ENCODE measurements at places on chromosomes 3 and 15.

GRCh38 chr3:26614006-26614685 is 8.4 kb upstream of the LRRC3B start:
- no peak for DNase-seq

DNA sequence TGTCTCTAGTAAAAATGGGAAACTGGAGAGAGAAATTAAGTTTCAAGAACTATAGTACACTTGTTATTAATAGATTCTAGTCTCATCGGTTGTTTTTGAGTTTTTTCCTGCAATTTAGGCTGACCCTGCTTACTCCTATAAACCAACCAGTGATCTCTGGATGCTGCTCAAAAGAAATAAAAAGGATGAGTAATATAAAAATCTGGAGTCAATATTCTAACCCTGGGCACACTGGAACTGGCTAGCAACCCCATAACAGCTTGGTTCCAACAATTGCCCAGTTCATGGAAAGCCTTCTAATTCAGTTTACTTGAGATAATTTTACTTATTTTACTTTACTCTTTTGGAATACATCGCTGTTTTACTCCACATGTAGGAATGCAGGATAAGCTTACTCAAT is 211.6 kb downstream of the GBE1 start:
- no peak for DNase-seq

DNA sequence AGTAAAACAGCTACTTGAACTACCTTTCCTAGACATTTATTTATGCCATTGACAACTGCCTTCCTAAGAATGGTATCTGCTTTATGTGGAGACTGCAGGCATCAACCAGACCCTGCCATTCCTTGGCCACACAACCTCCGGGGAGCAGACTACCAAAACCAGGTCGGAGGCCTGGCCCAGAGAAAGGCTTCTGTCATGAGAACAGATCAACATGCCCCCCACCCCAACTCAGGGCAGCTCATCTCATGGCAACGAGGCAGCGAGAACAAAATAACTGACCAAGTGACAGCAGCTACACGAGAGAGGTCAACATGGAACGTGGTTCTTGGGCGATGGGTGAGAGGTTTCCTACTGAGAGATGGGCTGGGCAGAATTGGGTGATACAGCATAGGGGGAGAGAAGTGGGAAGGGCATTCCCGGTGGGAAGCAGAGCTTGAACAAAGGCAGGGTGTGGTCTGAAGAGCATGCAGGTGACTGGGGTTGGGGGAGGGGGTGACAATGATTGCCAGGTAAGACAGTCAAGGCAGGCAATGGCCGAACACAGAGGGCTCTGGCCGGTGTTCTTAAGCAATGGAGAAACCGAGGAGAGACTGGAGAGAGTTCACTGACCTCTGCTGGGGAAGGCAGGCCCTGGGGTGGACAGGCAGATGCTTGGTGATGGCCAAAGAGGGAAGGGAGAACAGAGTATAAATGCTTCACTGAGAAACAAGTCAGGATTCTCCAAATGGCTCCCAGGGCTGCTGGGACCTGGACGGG is 33.9 kb downstream of the CCDC12 start:
- no peak for DNase-seq

DNA sequence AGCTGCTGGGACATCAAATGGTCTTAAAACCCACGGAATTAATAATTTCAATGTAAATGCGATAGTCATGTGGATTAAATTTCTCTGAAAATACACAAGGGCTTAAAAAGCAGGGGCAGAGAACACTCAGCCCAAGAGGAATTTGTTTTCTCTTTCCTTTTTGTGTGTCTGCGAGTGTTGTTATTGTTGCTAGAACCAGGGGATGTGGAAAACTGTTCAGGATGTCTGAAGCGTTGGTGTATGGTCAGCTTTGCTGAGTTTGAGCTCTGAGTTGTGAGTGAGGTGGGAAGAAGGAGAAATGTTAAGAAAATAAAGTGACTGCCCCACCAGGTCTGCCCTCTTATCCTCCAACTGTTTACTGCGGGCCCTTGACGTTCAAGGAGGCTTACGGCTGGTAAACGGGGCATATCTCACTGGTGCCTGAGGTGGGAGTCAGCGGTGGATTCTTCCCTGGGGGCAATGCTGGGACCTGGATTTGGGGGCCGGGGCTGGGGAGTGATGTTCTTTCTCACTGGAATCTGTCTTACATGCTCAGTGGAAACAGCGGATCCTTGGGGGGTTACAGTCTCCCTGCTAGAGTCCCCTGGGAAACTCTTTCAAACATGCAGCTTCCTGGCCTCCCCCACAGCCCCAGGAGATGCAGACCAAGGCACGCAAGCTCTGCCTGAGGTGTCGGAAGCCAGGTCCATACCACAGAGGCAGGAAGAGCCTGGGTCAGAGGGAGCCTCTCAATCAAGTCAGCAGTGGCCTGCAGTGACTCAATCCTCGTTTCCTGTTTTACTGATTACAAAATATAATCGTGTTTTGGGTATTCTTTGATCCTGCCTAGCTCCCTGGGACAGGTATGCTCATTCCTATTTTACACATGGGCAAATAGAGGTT is 41.8 kb downstream of the ITGA11 start:
- DNase-seq: no peak

GRCh38 chr3:173876476-173876875 is 478.9 kb downstream of the NLGN1 start:
- DNase-seq: no peak

- no peak for DNase-seq
Measured at GRCh38 chr3:138347960-138348753, at the start of gene MRAS. MRAS (plus strand) TSS chr3:138348579; CDS start chr3:138372884, 24,305 bp downstream.

- no peak for DNase-seq
Measured at GRCh38 chr3:39100500-39100886, 6.9 kb downstream of the GORASP1 start.

- DNase-seq: no peak
Measured at GRCh38 chr3:94011233-94011711, 17.1 kb downstream of the STX19 start.

- DNase-seq: no peak
Measured at GRCh38 chr3:45987368-45988291, 8.0 kb downstream of the FYCO1 start.

- no peak for DNase-seq
Measured at GRCh38 chr15:60939389-60939788, 289.7 kb downstream of the RORA start.

DNA sequence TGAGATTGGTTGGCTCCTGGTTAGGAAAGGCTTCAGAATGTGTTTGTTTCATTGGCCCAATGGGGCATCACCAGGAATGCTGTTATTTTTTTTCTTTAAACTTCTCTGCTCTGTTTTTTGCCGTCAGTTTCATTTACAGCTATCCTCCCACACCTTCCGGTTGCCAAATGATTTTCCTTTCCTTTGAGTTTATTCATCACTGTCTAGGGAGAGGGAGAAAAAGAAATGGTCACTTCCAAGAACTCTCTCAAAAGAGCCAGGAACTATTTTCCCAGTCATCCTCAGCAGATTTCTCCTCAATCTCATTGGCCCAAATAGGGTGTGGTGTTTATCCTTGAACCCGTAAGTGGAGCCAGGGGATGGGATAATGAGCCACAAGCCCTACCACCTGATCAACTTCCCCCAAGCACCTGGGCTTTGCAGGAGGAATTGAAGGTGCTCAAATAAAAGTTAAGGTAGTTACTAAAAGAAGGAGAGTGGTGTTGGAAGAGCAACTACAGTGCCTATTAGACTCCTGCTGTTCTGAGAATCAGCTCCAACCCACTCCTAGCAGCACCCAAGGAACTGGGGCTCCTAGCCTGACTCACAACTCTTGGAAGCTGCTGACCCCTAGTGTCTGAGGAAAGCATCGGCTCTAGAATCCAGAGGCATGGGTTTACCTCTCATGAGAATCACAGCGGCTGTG is 183.8 kb upstream of the IL12A start:
- no peak for DNase-seq

DNA sequence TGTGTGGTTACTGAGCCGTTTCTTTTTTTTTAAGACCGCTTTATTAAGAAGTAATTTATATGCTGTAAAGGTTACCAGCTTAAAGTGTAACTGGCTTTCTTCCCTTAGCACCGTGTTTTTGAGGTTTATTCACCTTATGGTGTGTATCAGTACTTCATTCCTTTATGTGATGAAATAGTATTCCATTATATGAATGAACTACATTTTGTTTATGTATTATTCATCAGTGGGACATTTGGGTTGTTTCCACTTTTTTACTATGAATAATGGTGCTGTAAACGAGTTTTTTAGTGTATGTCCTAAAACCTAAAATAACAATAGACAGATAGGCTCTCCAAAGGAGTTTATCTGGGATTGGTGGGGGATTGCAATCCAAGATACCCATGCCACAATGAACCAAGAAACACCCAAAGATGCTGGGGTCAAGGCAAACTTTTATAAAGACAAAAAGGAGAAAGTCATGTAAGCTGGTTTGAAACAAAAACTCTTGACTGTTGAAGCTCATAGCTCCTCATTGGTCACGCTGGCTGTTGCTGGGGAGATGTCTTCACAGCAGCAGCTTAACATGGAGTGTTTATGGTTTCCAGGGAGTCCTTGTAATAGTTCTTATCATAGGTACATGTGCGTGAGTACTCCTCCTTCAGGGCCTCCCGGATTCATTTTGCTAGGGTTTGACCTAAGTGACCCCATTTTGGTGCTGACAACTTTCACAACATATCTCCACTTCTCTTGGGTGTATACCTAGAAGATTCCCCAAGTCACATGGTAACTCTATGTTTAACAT is 16.0 kb downstream of the TM2D3 start:
- DNase-seq: no peak

DNA sequence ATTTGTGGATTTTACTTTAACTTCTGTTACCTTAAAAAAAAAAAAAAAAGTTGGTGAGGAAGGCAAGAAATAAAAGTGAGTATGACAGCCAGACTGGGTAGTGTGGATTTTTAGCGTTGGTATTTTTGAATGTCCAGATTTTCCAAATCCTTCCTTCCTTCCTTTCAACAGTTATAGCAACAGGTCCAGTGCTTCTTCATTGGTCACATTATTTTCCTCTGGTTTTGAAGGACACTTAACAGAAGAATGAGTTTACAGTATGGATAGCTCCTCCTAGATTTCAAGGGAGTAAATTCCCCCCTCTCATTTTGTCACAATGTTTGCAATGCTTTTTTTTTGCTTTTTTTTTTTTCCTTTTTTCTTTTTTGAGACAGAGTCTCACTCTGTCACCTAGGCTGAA is 6.4 kb downstream of the MAPKBP1 start:
- no peak for DNase-seq

- DNase-seq: no peak
Measured at GRCh38 chr3:161042023-161042501, 63.1 kb downstream of the B3GALNT1 start.

- DNase-seq: no peak
Measured at GRCh38 chr3:192597506-192597905, 129.8 kb downstream of the FGF12 start.

DNA sequence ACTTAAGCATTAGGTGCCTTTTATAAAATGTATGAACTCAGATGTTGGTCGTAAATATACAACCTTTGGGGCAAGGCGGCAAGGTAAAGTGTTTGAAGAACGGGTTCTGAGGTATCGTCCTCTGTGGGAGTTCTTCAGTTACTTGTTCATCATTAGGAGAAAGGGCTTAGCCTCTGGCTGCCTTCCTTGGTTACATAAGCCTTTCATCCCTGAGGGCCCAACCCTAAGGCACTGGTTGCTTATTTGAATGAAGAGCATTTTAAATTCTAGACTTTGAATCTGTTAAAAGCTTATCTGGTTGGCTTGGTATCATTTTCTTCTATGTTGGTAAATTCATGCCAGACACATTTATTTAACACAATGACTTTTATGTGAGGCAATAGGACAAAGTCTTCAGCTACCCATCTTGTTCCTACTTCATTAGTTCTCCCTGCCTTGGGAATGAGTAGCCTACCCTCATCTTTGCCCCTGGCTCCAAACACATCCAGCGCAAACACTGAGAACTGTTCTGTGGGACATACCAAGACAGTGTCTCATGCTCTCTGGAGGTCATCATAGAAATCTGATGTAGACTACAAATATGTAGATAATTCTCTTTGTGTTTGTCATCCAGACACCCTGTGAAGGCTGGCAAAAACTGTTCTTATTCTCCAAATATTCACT is 12.4 kb upstream of the CCDC80 start:
- DNase-seq: no peak

DNA sequence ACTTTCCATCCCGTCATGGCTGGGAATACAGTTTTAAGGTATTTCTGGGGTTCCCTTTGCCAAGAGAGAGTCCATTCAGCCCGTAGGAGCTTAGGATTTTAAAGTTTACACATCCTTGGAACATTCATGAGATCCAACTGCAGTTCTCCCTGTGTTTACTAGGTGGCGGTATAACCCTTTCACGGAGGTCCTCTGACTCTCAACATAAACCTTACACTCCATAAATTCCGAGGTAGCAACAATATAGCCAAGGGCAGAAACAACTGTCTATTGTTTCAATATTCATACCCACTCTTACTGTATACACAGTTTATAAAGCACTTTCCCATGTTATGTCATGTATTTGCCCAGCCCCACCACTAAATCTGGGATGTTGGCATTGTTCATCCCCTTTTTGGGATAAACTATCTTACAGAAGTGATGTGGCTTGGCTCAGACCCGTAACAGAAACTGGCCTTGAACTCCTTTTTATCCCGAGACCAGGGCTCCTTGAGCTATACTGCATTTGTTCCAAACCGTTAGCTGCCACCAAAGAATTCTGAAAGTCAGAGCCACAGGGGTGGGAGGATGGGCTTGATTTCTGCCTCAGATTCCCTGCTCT is 69.2 kb upstream of the COL6A5 start:
- no peak for DNase-seq

- no peak for DNase-seq
Measured at GRCh38 chr3:184524981-184525336, 36.6 kb upstream of the EPHB3 start.

DNA sequence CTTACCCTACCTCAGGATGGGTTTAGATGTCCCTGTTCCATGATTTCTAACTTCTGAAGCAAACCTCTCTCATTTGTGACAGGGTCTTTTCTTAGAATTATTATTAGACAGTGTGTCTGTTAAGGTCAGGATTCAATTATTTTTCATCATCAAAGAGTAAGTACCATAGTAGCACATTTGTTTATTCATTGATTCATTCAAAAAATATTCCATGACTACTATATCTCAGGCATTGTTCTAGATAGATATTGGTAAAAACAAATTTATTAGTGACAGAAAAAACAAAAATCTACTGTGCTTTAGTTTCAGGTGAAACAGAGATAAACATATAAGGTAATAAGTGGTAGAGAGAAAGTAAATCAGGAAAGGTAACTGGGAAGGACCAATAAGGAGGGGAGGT is 3.5 kb upstream of the PLOD2 start:
- no peak for DNase-seq

Measured in stimulated activated CD8-positive, alpha-beta memory T cell treated with anti-CD3 and anti-CD28 coated beads, Interleukin-4, amount 100 ng/mL, for 4 hours (primary cell).